Activated T-helper 1 cell treated with anti-CD3 and anti-CD28 coated beads, Interleukin-12 subunit alpha, Interleukin-12 subunit beta, Interleukin-2, Interleukin-4 antibody, amounts not matched to agents 30 ng/mL and 10 ng/mL and 1 ng/mL, durations not matched to agents 14 hours and 24 hours and 36 hours (primary cell): ENCODE measurements at places on chromosomes 1 and 21.
A peak's percentile ranks its signal among the peaks of the same experiment; 100 is the strongest.

- peak; percentile 35 for DNase-seq
These were observed 20.8 kb downstream of the ATP5PO start for GRCh38 chr21:33894736-33895288.

GRCh38 chr21:41666641-41667081, 100.2 kb downstream of the RIPK4 start:
- no peak for DNase-seq

- no peak for DNase-seq
These were observed 21.5 kb downstream of the ZMYND12 start for GRCh38 chr1:42434340-42434739.

DNA sequence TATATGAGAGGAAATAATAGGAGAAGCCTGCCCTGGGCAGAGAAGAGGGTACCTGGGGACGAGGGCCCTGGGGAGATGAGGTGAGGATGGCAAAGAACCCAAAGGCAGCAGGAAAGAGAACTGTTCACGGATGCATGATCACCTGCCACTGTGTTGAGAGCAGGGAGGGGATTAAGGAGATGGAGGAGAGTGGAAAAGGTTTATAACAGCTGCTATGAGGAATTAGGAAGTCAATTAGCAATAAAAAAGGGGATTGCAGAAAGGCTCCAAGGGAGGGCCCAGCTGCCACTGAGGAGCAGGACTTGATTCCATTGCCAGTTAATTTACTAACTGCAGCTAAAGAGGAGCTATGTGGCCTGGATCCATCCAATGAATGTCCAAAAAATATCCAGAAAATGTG, 61.1 kb downstream of the GFI1 start:
- no peak for DNase-seq

- no peak for DNase-seq
These were observed 26.9 kb downstream of the EDARADD start for GRCh38 chr1:236421022-236421421.

DNA sequence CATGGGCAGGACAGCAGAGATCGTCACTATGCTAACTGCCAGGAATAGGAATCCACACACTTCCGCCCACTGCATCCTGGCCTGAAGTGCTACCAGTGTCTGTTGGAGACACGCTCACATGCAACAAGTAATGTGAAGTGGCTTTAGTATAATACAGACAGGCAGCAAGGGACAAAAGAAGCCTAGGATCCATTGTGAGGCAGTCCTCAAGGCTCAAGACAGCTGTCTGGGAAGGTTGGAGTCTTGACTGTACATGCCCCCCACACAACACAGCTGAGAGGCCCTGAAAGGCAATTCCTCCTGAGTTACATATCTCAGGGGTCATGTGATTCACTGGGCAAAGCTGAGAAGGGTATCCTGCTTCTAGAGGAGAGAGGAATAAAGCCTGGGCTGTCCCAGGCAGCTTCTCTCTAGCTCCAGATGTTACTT, 39.9 kb upstream of the CD1D start:
- no peak for DNase-seq

- DNase-seq, result no peak
These were observed 82.3 kb downstream of the HMCN1 start for GRCh38 chr1:185816460-185816859.

GRCh38 chr1:168726281-168726680, 2.7 kb downstream of the DPT start:
- DNase-seq, result no peak

- DNase-seq, result no peak
These were observed 301.8 kb downstream of the KCNT2 start for GRCh38 chr1:196306421-196306820.

- DNase-seq, result no peak
These were observed 4.0 kb downstream of the HAO2 start for GRCh38 chr1:119372503-119373086.

DNA sequence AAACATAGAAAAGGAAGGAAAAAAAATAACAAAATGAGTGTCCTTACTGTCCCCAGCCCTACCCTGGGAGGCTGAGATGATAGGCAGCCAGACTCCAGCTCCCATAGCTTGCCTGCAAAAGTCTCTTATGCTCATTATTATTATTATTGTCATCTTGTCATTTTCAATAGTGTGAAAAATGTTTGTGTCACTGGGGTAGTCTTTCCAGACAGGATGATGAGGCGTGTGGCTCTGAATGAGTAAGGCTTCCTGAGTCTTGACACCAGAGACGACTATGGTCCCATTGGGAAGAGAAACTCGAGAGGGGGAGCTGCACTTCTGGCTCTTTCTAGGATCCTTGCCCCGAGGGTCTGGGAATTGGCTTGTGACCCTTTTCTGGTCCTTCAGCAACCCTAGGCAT, 1.1 kb upstream of the CYB561D1 start:
- DNase-seq, result no peak

- no peak for DNase-seq
These were observed 60.5 kb downstream of the BACE2 start for GRCh38 chr21:41228492-41228891.

DNA sequence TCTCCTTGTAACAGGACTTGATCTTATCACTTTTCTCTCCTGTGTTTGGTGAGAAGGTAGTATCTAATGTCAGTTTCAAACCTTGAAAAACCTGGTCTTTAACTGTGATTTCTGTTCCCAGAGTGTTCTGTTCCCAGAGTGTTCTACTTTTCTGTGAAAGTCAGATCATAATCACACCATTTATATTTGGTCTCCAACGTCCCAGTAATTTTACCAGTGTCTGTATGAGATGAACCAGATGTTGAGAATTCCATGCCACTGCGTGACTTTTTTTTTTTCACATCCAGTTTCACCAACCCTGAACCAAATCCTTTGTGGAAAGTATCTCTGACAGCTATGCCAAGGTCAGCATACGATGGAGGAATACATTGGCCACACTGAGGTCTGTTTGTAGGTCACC, 365.2 kb downstream of the USP25 start:
- DNase-seq, result no peak

GRCh38 chr1:97351846-97352245, 569.0 kb downstream of the DPYD start:
- no peak for DNase-seq

- no peak for DNase-seq
These were observed 73.3 kb downstream of the EVI5 start for GRCh38 chr1:92711473-92712165.
